Smooth muscle cell of the brain vasculature (primary cell): ENCODE measurements at places on chromosomes 7 and 10.

- DNase-seq: no peak
Observed at GRCh38 chr7:98840722-98841121, 29.1 kb downstream of the TMEM130 start.

DNA sequence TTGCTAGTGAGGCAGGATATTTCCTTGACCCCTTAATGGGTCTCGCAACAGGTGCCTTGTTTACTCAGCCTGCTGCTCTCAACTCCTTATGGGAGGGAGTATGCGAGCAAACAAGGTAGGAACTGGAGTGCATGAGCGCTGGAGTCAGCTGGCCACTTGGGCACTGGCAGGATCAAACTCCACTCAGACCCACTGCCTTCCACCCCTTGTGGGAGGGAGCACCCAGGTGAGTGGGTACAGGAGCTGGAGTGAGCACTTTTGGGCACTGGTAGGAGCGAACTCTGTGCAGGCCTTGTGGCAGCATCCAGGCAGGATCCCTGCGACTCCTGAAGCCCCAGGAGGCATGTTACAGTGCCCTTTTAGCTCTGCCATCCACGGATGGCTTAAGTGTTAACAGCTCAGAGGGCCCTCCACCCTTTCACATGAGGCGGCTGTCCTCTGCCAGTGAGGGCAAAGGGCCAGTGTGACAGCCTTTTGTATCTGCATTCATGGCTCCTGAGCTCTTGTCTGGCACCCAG, 123.2 kb downstream of the ST7 start:
- DNase-seq: no peak

GRCh38 chr7:24025094-24025493, 258.9 kb upstream of the NPY start:
- peak; percentile 55 for DNase-seq

- no peak for DNase-seq
Observed at GRCh38 chr10:1249142-1249920, 193.1 kb downstream of the WDR37 start.

GRCh38 chr10:2214805-2215204, 477.5 kb upstream of the ADARB2 start:
- no peak for DNase-seq

- DNase-seq: no peak
Observed at GRCh38 chr7:97418312-97418711, 300.8 kb downstream of the SDHAF3 start.

DNA sequence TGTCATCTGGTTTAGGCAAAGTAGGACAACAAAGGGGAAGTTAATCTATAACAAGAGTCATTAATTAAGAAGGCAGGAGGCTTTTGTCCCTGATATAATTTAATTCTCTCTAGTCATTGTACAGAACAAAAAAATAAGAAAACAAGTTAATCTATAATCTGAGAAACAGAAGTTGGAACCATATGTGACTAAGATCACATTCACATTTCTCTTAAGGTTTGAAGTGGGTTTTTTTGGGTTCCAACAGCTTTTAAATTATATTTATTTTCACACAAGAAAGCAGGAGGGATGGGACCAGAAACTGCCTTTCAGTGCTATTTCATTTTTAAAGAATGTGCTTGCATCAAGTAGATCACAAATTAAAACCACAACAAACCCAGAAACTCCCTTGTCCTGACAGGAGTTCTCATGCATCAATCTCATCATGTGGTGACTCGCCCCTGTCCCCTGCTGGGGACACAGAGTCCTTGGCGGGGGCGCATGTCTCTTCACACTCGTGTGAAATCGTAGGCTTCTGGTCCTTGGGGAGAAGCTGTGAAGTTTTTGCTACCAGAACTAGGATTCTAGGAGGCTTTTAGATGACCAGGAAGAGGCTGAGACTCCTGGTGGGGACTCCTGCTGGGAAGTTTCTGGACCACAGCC, 10.1 kb upstream of the OPN4 start:
- DNase-seq: peak; percentile 35

DNA sequence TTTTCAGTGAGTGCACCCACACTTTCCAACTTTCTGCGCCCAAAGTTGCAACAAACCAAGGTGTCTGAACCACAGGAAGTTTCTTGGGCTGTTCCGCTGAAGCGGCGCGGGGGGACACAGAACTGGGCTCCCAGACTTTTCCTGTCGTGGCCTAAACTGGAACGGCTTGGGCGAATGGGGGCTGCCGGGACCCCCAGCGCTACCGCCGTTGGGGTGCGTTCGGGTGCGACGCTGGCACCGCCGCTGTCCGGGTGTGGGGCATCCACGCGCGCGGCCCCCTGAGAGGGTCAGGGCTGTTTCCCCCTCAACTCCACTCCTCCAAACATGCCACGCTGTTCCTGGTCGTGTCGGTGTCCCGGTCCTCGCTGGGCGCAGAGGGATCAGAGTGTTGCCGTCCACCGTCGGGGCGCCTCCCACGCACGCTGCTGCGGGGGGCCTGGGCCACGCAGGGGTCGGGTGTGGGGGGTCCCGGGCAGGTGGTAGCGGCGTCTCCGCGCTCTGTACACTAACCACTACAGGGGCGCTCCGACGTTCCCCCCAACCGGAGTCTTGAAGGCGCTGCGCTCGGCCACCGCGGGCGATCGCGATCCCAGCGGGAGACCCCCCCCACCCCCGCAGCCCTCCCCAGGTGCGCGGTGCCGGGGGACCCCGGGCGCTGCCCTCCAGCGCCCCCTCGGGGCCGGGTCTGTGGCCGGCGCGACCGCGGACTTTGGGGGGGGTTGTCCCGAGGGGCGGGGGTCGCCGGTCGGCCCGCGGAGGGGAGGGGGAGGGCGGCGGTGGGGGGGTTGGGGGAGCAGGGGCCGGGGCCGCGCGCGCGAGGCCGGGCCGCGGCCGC, 2.2 kb upstream of the CUX1 start:
- no peak for DNase-seq

DNA sequence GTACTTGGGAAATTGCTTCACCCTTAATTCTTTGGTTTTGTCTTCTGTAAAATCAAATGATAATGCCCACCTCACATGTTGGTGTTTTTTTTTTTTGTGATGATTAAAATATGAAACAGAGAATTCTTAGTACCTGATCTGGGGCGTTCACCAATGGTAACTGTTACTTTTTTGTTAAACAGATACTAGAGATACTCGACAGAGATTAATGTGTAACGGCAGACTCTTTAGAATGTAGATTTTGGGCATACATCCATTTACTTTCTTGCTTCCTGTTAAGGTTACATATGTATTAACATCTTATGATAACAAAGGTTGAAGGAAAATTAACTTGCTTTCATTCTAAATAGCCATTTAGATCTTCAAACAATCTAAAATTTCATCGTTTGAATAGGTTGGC, 23.3 kb downstream of the PLXDC2 start:
- DNase-seq: no peak

DNA sequence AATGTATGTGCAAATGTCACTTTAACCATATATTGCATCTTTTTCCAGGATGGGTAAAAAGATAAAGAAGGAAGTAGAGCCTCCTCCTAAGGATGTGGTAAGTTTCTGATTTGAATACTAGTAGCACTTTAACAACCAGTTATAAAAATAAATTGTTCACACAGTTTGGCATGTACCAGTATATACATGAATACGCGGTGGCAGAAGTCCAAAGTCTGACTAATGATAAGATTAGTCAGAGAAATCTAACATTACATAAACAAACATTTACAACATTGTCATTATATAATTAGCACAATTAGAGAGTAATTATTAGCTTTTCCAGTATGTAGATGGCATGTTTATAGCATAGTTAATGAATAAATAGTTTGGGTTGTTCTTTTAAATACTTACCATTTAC, 4.1 kb downstream of the ARMC3 start:
- no peak for DNase-seq

DNA sequence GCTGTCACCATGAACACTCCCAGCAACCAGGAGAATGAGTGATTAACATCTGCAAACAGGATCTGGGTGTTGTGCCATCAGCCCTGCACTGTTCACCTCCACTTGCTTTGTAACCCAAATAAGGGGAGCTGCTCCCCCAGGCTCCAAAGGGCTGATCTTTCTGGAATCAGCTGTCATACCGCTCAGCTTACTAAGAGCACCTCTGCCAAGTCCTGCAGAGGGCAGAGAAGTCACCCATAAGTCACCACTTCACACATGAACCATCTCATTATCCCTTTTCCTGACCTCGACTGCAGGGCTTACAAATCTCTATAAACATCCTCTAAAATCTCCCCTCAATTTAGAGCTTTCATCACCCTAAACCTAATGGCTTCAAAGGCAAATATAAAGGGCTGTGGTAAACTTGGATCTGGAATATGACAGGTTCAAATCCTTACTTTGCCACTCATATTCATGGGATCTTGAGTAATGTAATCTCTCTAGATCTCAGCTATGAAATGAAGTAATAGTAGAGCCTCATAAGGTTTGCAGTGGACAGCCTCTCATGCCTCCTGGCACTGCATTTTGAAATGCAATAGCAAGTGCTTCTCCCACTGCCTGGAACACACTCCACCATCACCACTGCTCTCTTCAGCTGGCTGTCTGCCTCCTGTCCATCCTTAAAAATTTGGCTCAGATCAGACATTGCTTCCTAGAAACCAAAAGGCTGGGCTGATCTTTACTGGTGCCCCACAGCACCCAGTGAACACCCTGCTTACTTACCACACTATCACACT, 38.8 kb downstream of the ERLIN1 start:
- no peak for DNase-seq

- no peak for DNase-seq
Observed at GRCh38 chr10:11588873-11589574, 22.4 kb downstream of the USP6NL start.

- no peak for DNase-seq
Observed at GRCh38 chr10:27470885-27471284, 33.2 kb upstream of the RAB18 start.

DNA sequence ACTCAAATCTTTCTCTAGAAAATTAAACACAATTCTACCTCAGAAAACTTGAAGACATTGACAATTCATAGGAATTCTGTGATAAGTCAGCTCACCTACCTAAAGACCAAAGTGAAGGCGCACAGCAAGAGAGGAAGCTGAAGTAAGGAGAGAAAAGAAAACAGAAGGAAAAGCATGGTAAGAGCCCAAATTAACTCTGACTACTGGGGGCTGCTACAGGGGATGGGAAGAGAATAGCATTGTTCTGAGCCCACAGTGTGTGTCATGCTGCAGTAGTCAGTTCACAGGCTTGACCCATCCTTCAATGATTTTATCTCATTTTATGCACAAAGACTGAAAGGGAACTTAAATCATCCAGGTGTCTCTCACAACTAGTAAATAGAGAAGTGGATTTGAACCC, 111.3 kb downstream of the PTEN start:
- DNase-seq: no peak

GRCh38 chr7:138024343-138024691, 22.4 kb upstream of the CREB3L2 start:
- no peak for DNase-seq

GRCh38 chr7:50305583-50306493, 1.3 kb downstream of the IKZF1 start:
- DNase-seq: no peak

DNA sequence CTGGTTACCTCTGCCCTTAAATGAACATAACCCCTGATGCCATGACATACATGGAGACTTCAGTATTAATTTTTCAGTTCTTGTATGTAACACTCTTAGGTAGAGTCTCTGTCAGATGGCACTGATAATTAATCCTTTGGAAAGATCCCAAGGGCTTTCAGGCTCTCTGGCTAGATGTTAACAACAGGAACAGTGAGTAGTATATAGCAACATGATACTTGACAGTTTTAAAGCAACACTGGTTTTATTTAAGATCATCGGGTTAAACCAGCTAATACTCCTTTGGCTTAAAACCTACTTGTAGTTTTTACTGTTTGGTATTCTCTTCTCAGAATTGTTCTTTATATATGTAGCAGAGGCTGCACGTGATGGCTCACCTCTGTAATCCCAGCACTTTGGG, 27.3 kb downstream of the AHCYL2 start:
- DNase-seq: no peak

DNA sequence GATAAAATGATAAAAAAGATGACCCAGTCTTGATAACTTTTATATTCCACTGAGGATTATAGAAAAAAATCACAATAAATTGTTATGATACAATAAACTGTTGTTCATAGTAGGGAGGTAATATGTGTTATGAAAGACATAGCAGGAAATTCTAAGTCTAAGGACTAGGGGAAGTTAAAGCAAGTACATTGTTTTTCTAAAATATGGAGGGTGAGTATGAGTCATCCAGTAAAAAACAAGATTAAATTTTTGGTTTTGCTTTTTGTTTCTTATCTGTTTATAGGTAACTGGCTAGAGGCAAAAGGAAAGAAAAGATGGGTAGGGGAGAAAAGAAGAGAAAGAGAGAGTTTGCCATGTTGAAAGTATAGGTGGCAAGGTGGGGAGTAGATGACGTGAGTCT, 188.4 kb downstream of the POLR1F start:
- no peak for DNase-seq

DNA sequence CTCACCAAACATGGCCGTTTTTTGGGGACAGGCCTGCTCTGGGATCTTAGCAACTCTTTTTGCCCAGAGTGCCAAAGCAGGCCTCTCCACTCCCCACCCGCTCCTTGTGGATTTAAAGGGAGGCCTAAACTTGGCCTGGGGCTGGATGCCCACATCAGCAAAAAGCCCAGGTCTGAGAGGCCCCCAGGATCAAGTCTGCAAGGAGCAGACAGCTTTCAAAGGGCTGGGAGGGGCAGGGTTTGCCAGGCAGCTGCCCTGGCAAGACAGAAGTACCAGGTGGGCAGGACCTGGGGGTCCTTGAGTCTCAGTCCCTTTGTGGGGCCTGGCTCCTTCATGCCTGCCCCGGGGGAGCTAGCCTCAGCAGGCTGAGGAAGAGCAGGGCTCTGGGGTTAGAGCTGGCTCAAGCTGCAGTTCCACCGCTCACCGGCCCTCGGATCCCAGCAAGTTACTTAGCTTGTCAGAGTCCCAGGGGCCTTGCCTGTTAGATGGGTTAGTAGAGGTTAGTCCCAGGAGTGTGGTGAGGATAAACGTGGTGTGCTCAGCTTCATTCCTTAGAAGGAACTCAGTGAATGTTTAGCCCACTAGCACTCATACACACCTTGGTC, 56.2 kb downstream of the ARHGAP22 start:
- DNase-seq: no peak

DNA sequence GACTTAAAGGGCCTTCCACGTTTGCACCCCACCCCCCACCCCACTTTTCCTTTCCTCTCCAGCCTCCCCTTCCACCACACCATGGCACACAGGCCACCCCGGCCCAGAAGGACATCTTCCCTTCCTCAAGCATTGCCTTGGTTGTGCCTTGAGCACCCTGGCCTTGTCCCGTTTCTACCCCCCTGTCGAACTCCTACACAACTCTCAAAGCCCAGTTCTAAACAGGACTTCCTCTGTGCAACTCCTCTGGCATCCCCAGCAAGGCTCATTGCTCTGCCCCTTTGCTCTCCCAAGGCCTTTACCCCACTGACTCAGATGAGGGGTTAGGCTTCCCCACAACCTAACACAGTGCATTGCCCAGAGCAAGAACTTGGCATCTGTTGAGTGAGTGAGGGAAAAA, 136.1 kb downstream of the HERPUD2 start:
- no peak for DNase-seq
